ENCODE measurements at places on chromosomes 6 and 20.
A peak's percentile ranks its signal among the peaks of the same experiment; 100 is the strongest.

DNA sequence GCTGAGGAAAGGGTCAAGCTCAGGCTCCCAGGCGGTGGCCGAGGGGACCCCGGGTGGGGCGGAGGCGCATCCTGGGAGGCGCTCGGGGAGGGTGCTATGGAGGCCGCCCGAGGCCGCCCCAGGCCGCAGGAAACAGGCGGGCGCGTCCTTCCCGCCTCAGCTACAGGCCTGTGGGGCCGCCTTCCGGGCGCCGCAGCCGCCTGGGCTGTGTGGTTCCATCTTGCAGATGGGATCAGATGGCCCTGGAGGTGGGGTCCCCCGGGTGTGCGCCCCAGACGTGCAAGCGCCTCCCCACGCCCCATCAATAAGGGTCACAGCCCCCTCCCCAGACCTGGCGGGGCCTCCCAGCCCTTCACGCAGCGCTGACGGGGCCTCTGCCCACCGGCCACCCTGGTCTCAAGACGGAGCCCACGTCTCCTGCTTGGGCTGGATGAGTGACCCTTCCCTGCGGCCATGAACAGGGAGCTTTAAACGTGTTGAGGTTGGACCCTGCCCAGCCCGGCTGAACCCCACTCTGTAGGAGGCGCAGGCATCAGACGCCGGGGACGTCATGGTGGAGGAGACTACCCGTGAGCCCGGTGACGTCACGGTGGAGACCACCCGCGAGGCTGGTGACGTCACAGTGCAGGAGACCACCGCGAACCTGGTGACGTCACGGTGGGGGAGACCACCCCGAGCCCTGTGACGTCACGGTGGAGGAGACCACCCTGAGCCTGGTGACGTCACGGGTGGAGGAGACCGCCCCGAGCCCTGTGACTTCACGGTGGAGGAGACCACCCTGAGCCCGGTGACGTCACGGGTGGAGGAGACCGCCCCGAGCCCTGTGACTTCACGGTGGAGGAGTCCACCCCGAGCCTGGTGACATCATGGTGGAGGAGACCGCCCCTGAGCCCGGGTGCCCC is 267.0 kb downstream of the DLL1 start:
- DNase-seq, result no peak

- DNase-seq, result no peak
Measured at GRCh38 chr6:12943549-12943948, 227.0 kb downstream of the PHACTR1 start.

DNA sequence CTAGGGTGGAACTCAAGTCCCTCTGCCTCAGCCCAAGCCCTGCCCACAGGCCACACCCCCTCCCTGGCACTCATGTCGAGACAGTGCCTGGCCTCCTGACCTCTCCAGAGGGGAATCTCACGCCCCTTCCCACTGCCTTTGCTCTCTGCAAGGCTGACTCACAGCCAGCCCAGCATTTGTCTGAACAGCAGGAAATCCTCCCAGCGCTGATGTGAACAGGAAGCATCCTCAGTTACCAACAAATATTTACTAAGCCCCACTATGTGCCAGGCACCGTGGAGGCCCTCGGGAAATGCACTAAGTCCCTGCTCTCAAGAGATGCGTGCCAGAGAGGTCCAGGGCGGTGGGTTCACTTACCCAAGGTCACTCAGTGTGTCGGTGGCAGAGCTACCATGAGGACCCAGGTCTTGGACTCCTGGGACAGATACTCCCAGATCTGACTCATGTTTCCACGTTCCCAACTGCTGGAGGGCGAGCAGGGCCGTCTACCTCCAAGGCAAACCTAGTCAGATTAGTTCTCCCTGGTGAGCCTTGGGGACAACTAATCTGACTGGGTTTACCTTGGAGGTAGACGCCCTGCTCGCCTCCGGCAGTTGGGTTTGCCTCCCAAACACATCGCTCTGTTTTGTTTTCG is 7.8 kb downstream of the ADA start:
- DNase-seq, result peak; percentile 33

DNA sequence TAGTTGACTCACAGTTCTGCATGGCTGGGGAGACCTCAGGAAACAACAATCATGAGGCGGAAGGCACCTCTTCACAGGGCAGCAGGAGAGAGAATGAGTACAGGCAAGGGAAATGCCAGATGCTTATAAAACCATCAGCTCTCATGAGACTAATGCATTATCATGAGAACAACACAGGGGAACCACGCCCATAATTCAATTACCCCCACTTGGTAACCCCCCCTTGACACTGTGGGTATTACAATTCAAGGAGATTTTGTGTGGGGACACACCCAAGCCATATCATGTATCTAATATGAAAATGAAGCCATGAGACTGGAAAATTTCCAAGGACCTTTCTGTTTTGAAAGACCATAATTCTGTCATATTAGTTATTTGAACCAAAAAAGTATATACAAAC is 342.4 kb upstream of the PLCB4 start:
- no peak for DNase-seq

DNA sequence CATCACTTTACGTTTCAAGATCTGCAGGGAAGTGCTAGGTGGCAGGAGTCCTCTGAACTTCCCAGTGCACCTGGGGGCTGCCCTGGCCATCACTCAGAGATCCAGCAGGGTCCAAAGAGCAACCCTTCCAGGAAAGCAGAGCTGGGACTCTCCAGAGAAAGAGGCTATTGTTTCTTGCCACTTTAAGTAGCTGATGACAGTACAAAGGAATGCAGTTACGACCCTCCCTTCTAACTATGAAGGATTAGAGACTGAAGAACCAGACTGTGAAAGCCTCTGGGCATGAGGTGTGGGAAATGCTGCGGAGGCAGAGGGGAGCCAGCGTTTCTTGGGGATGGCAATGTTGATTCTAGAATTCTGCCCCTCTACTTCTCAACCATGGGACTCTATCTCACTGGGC is 189.1 kb upstream of the SUPT3H start:
- peak; percentile 45 for DNase-seq

DNA sequence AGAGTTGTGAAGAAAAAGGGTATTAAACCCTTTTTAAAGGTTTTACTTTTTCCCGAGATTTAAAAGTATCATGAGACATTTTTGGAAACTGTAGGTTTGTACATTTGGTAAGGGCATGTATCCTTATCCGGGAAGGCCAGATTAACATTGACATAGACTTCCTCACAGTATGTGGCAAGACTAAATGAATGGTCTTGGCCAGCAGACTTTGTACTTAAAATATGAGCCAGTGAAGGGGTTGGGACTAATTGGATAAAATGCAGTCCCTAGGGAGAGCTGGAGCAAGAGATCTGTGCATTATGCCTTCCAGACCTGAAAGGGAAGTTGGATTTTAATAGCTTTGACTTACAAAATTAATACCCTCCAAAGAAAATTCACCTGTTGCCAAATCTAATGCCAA is 60.4 kb upstream of the CCN2 start:
- DNase-seq, result no peak

- DNase-seq, result no peak
Measured at GRCh38 chr20:17875981-17876385, 92.6 kb downstream of the SNX5 start.

- peak; percentile 80 for DNase-seq
Measured at GRCh38 chr6:108174371-108175175, 8.8 kb downstream of the NR2E1 start.

DNA sequence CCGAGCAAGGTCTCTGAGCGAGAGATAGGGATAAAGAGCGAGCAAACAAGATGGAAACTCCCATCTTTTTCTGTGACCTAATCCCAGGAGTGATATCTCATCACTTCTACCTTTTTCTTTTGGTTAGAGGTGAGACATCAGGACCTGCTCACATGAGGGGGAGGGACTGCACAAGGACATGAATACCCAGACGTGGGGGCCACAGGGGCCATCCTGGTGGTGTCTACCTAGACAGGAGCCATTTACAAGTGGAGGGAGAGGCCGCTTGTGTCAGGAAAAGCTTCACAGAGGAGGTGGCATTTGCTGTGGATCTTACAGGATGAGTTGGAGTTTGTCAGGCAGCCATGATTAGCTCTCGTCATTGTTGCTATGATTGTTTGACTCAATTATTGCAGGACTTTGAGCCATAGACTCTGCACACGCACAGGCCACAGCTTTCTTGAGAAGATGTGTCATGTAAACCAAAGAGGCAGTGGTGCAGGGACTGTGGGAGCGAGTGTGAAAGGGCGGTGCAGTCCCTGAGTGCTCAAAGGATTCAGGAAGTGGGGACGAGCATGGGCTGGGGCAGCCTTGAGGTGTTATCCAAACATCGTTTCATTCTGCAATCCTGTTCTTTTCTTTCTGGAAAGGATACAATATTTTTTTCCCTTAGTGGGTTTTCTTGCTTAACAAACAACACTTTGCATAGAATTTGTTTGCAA is 7.7 kb downstream of the NPEPL1 start:
- DNase-seq, result peak; percentile 80

- DNase-seq, result peak; percentile 18
Measured at GRCh38 chr20:5065879-5066383, 53.8 kb downstream of the PCNA start.

- no peak for DNase-seq
Measured at GRCh38 chr6:166348305-166348949, 6.1 kb upstream of the SFT2D1 start.

DNA sequence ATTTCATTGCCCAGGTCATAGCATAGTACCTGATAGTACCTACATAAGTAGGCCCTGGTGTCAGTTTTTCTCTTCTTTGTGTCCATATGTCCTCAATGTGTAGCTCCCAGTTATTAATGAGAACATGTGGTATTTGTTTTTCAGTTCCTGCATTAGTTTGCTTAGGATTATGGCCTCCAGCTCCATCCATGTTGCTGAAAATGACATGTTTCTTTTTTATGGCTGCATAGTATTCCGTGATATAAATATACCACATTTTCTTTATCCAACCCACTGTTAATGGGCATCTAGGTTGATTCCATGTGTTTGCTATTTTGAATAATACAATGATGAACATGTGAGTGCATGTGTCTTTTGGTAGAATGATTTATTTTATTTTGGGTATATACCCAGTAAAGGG is 641.6 kb downstream of the RFPL4B start:
- no peak for DNase-seq

GRCh38 chr6:132131758-132132157 is 180.6 kb upstream of the CCN2 start:
- peak; percentile 17 for DNase-seq

DNA sequence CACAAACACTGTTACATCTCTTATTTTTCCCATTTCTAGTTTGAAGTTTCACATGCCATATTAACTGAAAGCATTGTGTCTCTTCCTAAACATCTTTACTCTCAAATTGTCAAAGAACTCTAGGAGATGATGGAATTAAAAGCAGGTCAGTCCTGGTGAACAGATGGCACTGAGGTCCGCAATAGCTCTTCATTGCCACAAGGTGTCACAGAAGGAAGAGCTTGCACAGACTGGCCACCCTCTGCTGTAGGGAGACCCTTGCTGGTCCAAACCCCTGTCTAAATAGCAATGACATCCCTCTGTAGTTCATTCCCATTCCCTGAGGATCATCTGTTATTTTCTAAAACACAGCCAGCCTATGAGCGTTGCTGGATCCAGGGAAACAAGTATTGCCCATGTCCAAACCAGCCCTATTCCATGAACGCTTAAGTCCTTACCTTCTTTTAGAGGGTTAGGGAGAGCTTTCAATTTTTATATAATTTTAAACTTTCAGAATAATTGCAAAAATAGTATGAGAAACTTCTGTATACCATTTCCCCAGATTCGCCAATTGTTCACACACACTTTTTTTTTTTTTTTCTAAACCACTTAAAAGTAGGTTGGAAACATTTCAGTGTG is 10.1 kb upstream of the HDAC2 start:
- peak; percentile 25 for DNase-seq

- no peak for DNase-seq
Measured at GRCh38 chr20:7858734-7859250, 81.5 kb downstream of the HAO1 start.

GRCh38 chr20:51469046-51469445 is 73.5 kb downstream of the NFATC2 start:
- no peak for DNase-seq

DNA sequence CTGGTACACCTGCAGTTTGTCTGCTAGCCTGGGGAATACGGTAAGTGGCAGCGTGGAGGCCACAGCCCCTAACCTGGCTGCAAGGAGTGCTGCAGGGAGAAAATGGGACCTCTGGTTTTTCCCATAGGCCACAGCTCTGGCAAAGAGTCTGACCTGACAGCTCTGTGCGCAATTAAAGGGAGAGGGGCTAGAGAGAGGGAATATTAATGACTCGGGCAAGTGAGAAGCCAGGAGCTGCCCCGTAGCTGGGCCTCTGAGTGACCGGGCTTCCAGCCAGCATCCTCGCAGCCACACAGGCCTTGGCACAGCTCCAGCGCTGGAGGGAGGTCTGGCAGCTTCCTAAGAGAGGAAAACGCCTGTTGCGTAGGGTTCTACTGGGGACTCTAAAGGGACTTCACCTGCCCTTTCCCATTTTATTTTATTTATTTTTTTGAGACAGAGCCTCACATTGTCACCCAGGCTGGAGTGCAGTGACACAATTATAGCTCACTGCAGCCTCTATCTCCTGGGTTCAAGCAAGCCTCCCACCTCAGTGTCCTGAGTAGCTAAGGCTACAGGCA is 18.2 kb upstream of the OCSTAMP start:
- peak; percentile 16 for DNase-seq

- no peak for DNase-seq
Measured at GRCh38 chr20:41185013-41185757, 47.8 kb downstream of the PLCG1 start.

- DNase-seq, result peak; percentile 61
Measured at GRCh38 chr6:30378290-30378937, 33.5 kb downstream of the RPP21 start.

DNA sequence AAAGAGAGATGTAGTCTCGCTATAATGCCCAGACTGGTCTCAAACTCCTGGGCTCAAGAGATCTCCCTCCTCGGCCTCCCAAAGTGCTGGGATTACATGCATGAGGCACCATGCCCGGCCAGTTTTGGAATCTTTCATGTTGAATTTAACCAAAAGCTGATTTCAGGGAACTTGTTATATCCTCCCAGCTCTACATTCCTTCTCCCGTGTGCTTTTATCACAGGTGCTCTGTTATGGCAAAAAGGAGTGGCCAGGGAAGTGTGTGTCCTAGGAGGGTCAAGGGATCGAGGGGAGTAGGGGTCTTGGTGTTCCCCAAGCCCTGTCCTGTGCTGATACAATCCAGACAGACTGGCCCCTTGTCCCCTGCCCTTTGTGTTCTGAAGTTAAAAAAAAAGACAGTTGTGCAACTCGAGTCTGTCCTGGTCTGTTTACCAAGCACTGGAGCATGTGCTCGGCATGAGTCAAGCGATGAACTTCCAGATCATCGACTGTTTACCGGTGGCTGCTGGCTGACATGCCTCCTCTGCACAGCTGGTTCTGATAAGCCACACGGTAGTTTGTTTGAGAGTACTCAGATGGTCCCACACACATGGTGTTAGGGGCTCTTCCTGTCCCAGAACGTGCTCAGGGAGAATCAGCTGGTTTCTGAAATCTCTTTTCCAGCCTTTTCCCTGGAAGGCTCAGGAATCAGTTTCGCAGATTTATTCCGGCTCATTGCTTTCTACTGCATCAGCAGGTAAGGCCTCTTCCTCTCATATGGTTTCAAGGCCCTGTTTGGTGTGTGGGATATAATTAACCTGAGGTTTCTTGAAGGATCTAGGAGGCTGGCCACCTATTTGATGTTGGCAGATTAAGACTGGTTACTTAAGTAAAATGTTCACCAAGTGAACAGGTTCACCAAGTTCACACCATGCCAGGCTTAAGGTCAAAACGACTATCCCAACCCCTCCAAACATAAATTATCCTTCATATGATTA is 52.6 kb upstream of the NAA20 start:
- DNase-seq, result peak; percentile 87

Measured in small intestine (tissue), 16 donors.